NCI-H1930 (cell line): ENCODE measurements at places on chromosomes 12 and 14.

GRCh38 chr14:91956616-91957015 is 9.1 kb upstream of the FBLN5 start:
- no peak for DNase-seq

DNA sequence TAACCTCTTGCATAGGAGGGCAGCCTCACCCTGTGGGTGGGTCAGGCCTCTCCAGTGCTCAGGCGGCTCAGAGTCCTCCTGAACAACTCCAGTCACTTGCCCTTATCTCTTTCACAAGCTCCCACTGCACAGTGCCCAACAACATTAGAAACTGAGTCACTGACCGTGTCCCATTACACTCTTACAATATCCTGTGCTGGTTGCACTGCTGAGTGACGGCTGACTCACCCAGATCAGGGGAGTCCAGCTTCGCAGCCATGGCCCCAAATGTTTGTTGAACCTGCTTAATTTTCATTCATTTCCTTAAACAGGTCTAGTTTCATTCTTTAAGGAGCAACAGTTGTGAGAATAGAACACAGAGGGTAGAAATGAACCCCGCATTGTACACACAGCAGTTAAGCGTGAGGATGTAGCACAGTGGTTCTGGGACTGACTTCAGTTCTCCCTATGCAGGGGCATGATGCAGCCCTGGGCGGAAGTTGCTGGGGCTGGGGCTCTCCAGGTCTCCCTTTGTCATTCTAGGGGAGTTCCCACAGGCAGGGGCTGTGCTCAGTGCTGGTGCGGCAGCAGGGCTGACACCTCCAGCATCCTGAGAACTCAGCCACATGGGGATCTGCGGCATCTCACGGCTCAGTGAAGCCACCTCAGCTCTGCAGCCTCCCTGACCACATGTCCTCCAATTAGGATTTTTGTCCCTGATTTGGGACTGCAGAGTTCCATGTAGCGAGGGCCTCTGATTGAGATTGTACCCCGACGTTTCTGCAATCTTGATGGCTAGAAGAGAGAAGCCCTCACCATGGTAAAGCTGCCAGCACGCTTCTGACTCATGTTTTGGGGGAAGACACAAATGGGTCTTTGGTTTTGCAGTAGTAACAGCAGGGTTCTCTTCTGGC is 16.1 kb downstream of the GPR68 start:
- no peak for DNase-seq

DNA sequence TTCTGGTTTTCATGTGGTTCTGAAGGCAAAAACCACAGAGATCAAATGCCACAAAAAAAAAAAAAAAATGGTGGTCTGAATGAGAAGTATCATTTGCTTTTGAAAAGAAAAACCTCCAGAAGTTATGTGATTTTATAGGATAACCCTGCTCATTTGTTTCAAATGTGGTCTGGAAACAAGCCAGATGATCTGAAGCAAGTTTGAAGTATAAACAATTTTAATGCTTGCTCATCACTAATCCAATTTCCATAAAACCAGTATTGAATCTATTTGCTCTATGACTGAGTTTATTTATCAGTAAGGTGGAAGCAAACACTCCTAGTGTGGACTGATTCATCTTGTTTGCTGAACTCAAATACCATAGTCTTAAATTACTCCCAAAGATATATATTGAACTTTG is 407.3 kb upstream of the FLRT2 start:
- no peak for DNase-seq

- DNase-seq: no peak
Observed at GRCh38 chr14:90049390-90049789, 12.4 kb upstream of the KCNK13 start.

DNA sequence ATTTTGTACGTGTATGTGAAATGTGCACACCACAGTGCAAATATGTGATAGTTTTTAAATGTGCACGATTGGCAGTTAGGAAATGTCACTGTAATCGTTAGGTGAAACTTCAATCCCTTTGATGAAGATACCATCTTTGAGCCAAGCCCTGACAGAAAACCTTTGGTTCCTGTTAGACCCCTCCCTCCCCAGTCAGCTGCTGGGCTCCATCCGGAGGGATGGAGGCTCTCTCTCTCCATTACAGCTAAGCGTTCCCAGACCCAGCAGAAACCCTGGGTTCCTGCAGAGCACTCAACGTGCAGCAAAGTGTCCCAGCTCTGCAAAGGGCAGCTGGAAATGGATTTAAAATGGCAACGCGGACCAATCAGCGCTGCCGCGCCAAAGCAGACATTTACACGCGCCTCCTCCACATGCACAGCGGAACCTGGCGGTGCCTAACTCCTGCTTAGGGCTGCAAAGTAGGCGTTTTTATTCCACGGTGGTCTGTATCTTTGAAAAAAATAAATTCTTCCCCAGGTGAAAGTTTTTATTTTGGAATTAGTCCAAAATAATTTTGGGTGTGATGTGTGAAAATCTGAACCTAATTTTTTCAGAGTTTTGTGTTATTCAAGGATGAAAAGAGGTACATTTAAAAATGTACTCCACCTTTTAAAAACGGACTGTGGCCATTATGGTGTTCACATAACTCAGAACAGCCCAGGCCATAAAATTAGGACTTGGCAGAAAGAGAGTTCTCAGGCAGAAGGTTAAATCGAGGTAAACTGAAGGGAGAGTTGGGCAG is 1.4 kb upstream of the HMGA2 start:
- DNase-seq: no peak

- no peak for DNase-seq
Observed at GRCh38 chr12:42407306-42407705, 81.3 kb downstream of the PPHLN1 start.

DNA sequence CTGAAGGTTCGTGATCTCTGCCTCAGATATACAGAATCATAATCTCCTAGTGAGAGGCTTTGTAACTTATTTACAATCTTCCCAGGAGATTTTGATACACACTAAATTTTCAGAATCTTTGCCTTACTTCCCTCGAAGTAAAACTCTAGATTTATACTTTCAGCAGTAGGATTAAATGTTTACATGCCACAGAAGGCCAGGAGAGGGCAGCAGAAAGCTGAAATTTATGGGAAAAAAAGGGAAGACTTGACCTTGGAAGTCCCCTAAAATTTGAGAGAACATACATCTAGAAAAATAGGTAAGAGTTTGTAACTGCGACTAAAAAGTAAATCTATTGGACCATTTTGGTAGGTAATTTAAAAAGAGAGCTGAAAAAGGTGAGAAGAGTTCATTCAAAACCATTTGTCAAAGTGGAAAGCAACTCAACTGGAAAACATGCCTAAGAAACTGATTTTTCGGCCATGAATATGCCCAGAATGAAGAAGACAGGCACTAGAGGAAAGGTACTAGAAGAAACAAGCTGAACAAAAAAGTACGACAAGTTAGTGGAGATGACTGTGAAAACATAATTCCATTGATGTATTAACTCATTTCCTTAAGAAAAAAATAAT is 242.0 kb upstream of the MDGA2 start:
- no peak for DNase-seq

DNA sequence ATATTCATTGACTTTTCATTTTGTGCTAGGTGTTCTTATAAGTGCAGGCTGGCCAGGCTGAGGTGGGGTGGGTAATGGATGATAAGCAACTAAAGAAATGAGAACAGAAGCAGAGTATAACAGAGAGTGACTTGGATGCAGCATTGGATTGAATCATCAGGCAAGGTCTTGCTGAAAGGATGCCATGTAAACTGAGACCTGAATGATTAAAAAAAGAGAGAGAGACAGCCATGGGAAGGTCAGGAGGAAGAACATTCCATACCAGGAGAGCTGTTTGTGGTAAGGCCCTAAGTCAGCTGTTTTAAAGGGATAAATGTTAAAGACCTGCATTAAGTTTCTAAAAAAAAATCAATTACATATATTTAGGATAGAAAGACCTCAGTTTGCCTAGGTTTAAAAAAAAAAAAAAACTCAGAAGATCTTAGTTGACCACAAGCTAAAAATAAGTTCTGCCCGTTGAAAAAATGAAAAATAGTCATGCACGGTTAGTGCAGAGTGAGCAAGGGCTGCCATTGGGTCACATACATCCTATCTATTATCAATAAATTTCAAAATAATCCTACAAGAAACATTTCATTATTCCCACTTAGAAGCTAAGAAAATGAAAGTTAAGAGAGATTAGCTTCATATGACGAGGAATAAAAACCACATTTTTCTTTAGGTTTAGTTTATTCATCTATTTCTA is 37.2 kb downstream of the IFNG start:
- no peak for DNase-seq

GRCh38 chr12:110246636-110247339 is 34.3 kb upstream of the ATP2A2 start:
- no peak for DNase-seq

- no peak for DNase-seq
Observed at GRCh38 chr12:59637692-59638070, 41.9 kb downstream of the SLC16A7 start.

DNA sequence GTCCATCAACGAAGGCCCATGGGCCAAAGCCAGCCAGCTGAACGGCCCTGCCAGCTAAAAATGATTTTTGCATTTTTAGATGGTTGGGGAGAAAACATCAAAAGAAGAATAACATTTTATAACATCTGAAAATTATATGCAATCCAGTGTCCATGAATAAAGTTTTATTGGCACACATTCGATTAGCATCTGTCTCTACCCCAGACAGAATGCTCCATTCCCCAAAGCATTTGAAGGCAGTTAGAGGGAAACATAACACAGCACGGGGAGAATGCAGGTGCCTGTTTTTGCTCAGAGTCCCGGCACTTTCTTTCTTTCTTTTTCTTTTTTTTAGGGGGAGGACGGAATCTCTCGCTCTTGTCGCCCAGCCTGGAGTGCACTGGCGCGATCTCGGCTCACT is 110.7 kb downstream of the ZNF664 start:
- no peak for DNase-seq

GRCh38 chr14:103311171-103311997 is 22.7 kb upstream of the EIF5 start:
- DNase-seq: no peak

DNA sequence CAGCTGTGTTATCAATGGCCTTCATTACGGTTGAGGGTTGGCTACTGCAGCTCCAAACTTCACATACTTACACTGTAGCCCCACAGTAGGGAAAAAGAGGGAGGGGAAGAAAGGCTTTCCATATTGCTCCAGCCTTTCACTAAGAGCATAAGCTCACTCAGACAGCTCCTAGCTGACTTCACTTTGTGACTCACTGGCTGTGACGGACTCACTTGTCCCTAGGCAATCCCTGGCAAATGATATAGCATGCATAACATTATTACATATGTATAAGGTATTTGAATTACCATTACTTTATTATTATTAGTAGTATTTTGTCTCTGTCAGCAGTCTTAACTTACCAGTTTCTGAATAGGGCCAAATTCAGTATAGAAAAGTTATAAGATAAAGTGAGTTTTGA is 350.7 kb downstream of the RMST start:
- DNase-seq: no peak

GRCh38 chr14:67963545-67963944 is 144.0 kb downstream of the RAD51B start:
- no peak for DNase-seq

- DNase-seq: peak; percentile 67
Observed at GRCh38 chr14:63727736-63728728, at the start of gene SGPP1. Gene SGPP1 (minus strand): TSS chr14:63728065. CDS start chr14:63727944, 121 bp downstream.

GRCh38 chr12:109154451-109155438 is 38.4 kb downstream of the ACACB start:
- peak; percentile 54 for DNase-seq

- no peak for DNase-seq
Observed at GRCh38 chr14:100560471-100560870, 26.7 kb downstream of the BEGAIN start.

GRCh38 chr14:68987653-68988036 is 8.5 kb upstream of the ACTN1 start:
- DNase-seq: peak; percentile 17

DNA sequence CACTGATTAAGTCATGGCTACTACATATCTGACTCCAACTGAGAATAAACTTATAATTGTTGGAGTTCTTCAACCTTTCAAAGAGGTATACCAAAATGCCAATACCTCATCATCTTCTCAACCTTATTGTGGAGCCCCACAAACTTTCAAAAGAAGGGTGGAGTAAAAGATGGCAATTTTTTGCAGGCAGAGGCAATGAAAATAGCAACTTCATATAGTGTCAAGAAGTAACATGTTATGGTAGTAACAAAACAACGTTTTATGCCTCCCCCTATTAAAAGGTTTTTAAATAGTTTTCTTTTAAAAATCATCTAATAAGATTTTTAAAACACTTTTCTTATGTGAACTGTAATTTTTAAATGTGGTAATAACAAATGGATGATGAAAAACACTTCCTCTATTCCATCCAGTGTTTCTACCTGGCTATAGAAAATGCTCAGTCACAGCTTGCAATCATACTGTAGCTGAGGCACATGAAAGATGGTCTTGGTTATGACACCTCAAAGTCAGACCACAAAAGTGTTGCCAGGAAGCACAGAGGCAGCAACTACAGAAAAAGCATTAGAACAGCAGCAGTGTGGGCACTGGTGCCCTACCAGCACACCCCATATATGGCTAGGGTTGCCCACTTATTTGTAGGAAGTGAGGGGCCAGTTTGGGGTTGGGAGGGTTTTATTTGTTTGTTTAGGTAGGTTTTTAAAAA is 7.0 kb downstream of the PPP1R12A start:
- no peak for DNase-seq

DNA sequence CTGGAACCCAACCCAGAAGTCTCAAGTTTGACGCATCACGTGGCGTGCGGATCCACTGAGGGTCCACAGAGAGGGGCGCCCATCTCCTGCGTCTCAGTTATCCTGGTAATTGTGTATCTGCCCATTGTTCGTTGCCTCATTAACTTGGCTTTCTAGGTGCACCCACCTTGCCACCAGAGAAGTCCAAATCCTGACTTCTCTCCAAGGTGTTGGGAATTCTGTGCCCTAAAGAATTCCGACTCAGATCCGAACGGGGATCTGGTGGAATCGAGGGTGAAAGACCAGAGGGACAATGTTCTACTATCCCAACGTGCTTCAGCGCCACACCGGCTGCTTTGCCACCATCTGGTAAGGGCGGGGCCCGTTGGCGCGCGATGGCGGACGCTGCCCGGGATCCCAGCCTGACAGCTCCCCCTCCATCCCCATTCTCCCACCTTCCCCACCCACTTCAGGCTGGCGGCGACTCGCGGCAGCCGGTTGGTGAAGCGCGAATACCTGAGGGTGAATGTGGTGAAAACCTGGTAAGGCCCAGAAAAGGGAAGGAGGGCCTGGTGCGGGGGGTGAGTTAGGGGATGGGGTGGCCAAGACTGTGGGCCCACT is 481 bp downstream of the REC8 start:
- no peak for DNase-seq

GRCh38 chr12:185576-185955 is 28.4 kb downstream of the SLC6A12 start:
- DNase-seq: no peak

- DNase-seq: no peak
Observed at GRCh38 chr12:31331242-31331641, 5.3 kb upstream of the SINHCAF start.

- DNase-seq: no peak
Observed at GRCh38 chr14:85527445-85528035, 2.4 kb upstream of the FLRT2 start.

- DNase-seq: peak; percentile 34
Observed at GRCh38 chr14:32710731-32711680, 227.7 kb upstream of the NPAS3 start.

- DNase-seq: no peak
Observed at GRCh38 chr12:111471236-111471635, 65.5 kb downstream of the SH2B3 start.
